ENCODE measurements at places on chromosomes 5 and 9.

GRCh38 chr5:141208478-141208877 is at the start of gene PCDHB12:
Gene PCDHB12 (plus strand): TSS chr5:141208719. CDS start chr5:141208908, 189 bp downstream.
- DNase-seq: no peak

DNA sequence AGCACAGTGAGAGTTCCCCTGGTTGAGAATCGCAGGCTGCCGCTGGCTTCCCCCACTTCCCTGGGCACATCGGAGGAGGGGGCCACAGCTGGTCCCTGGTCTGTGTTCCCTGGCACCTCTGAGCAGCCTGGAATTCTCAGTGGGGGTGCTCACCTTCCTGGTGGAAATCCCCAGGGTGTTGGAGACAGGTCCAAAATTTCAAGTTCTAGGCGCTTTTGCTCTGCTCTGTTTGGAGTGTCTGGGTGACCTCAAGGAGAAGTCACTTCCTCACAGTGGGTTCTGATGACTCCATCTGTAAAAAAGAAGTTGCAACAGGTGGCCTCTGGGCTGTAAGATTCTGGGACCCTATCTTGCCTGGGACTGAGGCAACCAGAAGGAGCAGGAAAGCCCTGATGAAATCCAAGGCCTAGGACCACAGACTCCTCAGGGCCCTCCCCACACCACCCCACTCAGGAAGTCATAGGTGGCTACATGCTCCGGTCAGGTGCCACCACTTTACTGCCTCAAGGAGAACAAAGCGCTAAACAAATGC is at the start of gene TRAF1:
TSS of gene TRAF1 (minus strand) at position 400 of the 532 bp plus-strand sequence. CDS start 721 bp downstream, outside the sequence.
- DNase-seq: no peak

GRCh38 chr5:61053937-61054336 is 108.3 kb downstream of the SMIM15 start:
- DNase-seq: no peak

- DNase-seq: no peak
Measured at GRCh38 chr9:89501311-89501898, 3.5 kb upstream of the SEMA4D start.

- DNase-seq: no peak
Measured at GRCh38 chr5:16128944-16129343, 50.6 kb downstream of the MARCHF11 start.

GRCh38 chr5:20286512-20286911 is 298.5 kb upstream of the CDH18 start:
- no peak for DNase-seq

DNA sequence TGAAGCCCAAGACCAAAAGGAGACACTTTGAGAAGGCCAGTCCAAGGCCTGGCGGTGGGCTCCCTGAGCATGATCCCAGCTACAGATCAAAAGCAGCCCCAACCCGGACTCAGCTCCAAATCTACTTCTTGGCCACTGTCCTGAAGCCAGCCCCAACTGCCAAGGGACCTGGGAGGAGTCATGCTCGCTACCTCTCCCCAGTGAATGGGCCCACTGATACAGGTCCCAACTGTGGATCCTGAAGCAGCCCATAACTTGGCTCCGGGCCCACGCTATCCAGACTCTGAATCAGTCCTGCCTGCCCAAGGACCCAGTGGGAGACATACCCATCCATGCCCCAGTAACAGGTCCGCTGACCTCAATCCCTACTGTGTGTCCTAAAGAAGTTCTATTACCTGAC is 1545.3 kb upstream of the C9orf72 start:
- DNase-seq: no peak

DNA sequence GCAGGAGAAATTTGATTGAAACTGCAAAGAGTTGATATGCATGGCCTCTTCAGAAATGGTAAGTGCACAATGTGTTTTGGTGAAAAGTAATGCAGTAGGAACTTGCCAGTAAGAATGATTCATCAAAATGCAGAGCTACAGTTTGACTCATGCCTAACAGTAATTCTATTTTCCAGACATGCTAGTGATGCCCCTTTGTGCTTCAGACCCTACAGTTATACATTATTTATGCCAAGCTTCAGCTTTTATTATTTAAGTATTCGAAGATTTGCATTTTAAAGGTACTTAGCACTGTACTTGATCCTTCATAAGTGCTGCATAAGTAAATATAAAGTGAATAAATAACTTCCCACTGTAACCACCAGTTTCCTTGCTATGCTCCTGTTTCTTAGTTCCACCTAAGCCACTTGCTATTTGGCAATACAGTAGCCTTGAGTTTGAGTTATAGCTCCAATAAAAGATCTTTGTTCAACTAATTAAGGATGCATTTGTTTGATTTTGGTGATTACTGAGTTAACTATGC is 3.6 kb upstream of the SPATA31E1 start:
- DNase-seq: no peak

GRCh38 chr5:133962131-133962530 is 6.3 kb downstream of the C5orf15 start:
- DNase-seq: no peak

- no peak for DNase-seq
Measured at GRCh38 chr9:127967151-127967809, 13.5 kb downstream of the EEIG1 start.

- DNase-seq: no peak
Measured at GRCh38 chr5:60487476-60487875, 212.5 kb downstream of the DEPDC1B start.

- no peak for DNase-seq
Measured at GRCh38 chr5:18799482-18800128, 1165.3 kb downstream of the TAF11L14 start.

DNA sequence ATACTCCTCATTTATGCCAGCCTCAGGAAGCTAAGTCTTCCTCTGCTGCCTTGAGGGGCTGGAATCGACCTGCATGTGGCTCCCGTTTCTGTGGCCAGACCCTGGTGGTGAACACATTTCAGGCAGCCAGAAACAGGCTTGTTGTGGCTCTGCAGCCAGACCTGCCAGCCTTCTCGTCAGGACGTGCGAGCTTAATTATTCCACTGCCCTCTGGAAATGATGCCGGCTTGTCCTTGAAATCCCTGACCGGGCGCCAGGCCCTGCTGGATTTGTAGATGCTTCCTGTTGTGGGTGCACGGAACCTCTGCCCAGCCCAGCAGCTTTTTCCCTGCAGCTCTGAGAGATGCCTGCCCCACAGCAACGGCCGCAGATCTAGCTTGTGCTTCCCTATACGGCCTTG is 41.6 kb downstream of the PDZD2 start:
- DNase-seq: no peak

DNA sequence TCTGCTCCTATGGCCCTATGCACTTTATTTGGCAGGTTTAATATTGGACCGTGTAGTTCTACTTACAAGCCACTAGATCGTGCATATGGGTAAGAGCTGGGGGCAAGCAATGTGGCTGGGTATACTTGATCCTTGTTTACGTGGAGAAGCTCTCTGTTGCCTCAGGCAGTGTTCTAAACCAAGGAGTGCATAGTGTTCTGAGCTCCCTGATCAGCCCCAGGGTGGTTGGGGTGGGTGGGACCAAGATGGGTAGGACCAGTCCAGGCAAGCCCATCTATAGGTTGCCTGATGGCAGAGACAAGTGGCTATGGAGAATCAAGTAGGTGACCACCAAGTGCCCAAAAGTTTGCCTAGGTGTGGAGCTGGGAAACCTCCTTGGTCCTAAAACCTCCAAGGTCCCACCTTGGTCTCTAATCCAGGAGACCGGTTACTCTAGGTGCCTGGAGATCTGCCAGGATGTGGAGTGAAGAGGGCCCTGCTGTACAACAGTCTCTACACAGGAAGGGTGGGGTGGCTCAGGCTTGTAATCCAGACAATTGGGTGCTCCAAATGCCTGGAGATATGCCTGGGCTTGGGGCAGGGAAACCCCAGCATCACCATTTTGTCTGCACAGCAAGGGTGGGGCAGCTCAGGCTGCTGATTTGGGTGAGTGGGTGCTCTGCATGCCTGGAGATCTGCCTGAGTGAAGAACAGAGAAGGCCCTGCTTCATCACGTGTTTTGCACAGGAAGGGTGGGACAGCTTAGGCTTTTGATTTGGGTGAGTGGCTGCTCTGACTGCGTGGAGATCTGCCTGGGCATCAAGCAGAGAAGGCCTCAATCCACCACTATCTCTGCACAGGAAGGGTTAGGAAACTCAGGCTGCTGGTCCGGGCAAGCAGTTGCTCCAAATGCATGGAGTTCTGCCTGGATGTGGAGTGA is 659.8 kb downstream of the TLE4 start:
- no peak for DNase-seq

DNA sequence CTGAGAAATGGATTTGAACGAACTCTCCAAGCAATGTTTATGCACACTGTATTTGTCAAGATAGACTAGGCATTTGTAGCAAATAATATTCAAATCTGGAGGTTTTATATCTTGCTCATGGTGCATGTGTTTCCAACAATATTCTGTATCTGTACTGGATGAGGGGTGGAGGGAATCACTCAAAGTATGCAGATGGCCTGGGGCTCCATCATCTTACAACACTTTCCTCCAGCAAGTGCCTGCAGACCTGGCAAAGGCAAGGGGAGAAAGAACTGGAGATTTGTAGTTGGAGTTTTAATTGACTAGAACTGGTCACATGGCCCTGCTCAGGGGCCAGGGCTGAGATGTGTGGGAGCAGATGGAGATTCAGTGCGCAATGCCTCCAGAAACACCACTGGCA is 309.0 kb downstream of the PLK2 start:
- DNase-seq: no peak

DNA sequence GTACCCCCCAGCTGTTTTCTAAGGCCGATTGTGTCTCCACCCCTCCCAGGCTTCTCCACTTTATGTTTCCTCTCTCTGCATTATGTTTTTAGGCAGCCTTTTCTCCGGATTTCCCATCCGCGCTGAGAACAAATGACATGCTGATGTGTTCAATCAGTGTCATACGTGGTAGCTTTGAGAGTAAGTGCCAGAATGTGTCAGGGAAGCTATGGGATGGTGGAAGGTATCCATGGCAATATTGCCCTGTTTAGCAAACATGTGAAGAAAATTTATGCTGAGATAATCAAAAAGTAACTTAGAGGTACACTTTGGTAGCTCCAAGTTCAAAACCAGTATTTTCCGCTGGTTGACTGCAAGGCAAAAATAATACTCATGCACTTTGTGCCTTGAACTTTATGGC is 36.6 kb upstream of the LECT2 start:
- no peak for DNase-seq

- no peak for DNase-seq
Measured at GRCh38 chr9:18707489-18708205, 233.7 kb downstream of the ADAMTSL1 start.

DNA sequence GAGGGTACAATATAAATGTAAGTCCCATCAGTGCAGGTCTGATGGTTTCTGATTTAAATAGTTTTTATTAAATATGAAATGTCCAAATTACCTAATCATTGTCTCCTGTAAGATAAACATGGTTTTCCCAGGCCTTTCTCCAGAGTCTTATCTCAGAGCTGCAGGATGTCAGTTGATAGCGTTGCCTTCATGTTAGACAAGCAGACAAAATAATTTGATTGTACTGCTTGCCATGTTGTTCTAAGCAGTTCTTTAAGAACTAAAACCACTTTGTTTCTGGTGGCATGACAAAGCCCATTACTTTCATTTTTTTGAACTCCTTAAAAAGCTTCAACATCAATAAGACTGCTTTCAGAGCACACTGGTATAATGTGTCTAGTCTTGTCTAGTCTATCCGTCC is 1073.5 kb downstream of the MAT2B start:
- no peak for DNase-seq

DNA sequence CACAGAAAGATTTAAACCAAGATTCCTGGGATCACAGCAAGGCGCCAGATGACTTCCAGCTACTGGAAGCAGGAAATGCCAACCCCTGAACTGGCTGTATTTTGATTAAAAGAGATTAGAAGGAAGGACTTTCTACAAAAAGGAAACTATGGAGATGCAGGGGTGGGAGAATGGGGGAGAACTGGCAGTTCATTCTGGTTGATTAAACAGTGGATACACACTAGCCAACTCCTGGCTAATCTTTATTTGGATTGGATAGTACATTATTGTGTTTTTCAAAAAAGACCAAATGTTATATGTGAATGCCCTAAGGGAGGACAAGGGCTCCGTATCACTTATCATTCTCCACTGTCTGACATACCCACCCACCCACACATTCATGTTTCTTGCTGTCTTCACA is 93.2 kb downstream of the CDO1 start:
- DNase-seq: no peak

DNA sequence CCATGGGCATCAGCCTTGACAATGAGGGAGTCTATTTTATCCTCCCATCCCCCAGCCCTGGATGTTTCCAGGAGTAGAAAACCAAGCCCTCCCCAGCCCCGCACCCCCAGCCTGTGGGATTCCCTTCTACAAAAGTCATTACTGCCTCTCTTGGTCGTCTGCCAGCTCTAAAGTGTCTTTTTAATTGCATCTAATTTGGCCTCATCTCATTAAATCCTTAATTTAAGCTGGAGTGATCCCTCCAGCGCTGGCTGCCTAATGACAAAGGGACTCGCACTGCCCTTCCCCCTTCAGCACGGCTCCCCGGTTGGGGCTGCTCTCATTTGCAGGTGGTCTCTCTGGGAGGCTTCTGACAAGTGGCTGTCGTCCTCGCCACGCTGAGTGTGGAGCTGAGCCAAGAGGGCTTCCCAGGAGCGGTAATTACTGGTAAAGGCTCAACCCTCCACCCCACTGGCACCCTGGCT is 107.9 kb upstream of the ALDH1B1 start:
- no peak for DNase-seq

- DNase-seq: no peak
Measured at GRCh38 chr5:130541617-130542221, 623.3 kb downstream of the HINT1 start.

DNA sequence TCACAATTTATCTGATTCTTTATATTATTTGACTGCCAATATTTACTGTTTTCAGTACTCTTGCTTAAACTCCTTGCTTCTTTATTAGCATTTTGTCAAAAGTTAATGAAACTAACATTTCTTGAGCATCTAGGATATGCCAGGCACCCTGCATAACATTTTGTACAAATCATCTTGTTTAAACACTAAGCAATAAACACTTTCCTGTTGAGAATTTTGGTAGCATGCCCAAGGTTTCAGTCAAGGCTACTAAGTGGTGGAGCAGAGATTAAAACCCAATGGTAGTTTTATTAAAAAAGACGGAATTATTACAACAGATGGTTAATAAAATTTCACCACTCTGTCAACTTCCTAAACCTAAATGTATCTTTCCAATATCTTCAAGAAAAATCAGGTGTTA is 43.2 kb downstream of the SKIC3 start:
- DNase-seq: no peak

DNA sequence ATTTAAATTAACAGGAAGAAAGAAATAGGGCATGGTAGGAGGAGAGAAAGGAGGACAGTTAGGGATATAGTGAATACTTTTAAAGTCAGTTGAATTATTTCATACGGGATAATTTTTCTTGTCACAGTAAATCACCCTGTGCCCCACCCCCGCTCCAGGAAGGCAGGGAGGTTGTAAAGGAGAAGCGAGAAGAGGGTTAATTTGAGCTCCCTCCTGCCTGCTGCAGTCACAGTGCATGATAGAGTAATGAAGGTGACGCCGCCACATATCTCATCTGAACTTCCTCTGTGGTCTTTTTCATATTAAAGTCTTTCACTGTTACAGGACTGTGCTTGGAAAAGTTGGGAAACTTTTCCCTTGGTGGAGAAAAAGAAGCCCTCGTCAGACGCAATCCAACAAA is 896 bp upstream of the PCSK5 start:
- no peak for DNase-seq

- DNase-seq: no peak
Measured at GRCh38 chr9:22395687-22396141, 50.9 kb upstream of the DMRTA1 start.

GRCh38 chr9:131263701-131264100 is 12.6 kb downstream of the FAM78A start:
- DNase-seq: no peak

GRCh38 chr9:99051851-99052250 is 53.1 kb upstream of the TGFBR1 start:
- DNase-seq: no peak

GRCh38 chr5:83474161-83474796 is 2.7 kb downstream of the VCAN start:
- no peak for DNase-seq

- DNase-seq: no peak
Measured at GRCh38 chr5:134028496-134028895, 23.7 kb upstream of the VDAC1 start.
